Camera-type eye (tissue), 1 donor: ENCODE measurements at places on chromosomes 7 and 10. TPM values are rescaled to one million over a fixed set of nuclear protein-coding genes. Genes with fewer than 3 reads are reported as not detected.

FAM24B gene
- 5.3 TPM for total RNA-seq

RPP38 gene
- 11.1 TPM for total RNA-seq

LRRD1 gene
- 0.44 TPM for total RNA-seq

LAMB4 gene
- total RNA-seq, result 3.7 TPM

BMI1 gene
- 114 TPM for total RNA-seq

GALNT11 gene
- 104 TPM for total RNA-seq

MUC3A gene
- not detected for total RNA-seq

COMMD3 gene
- 62.7 TPM for total RNA-seq

MCM10 gene
- 4.1 TPM for total RNA-seq

SLC29A4 gene
- 24.8 TPM for total RNA-seq
